ENCODE measurements at places on chromosomes 5 and 9. TPM values are rescaled to one million over a fixed set of nuclear protein-coding genes. Genes with fewer than 3 reads are reported as not detected.
A peak's percentile ranks its signal among the peaks of the same experiment; 100 is the strongest.

DNA sequence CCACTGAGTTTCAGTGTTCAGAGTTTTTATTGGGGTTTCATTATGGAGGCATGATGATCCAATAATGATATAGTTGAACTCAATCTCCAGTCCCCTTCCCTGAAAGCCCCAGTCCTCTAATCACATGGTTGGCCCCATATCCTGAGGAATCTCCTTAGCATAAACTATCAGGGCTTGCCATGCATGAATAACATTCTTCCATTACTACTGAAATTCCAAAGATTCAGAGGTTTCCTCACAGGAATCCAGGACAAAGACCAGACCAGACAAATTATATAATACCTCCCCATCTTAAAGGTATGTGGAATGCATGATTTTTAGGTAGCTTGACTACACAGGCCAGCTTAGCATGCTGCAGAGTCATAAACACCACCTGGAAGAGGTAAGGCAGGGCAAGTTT is 15.5 kb upstream of the LRRTM2 start:
- no peaks in the 10 kb centered on the region for H3K27me3 ChIP-seq
- peaks cover 5% of the 10 kb centered on the region for H3K36me3 ChIP-seq
- no peak overlapping the region for H3K27ac ChIP-seq
- H3K4me1 ChIP-seq = no peaks in the 10 kb centered on the region

DNA sequence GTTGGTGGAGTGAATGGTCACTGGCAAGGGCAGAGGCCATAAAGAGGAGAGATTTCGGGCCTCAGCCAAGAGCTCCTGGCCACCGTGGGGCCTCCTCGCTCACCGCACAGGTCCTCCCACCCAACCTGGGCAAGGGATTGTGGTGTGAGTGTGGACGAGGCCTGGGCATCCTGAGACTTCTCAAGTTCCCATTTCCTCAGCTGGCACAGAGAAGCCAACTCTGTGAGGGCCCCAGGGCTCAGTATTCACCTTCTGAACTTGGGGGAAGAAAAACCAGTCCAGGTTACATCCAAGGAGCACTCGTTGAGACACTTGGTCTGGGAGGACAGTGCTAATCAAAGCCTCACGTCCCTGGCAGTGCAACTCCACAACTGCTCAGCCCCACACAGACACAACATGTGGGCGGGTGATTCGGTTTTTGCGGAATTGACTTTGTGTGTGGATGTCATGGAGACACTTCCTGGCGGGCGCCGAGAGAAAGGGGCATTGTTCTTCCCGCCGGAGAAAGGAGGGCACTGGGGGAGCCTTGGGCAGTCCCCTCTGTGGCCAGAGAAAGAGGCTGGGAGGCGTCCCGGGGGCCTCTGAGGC is 28.5 kb upstream of the NKD2 start:
- DNase-seq = no peak
- H3K36me3 ChIP-seq = no peaks in the 10 kb centered on the region
- no peak overlapping the region for H3K4me3 ChIP-seq

- no peaks in the 10 kb centered on the region for H3K27me3 ChIP-seq
- H3K4me3 ChIP-seq = no peak overlapping the region
- H3K36me3 ChIP-seq = peaks cover 26% of the 10 kb centered on the region
- H3K4me1 ChIP-seq = no peaks in the 10 kb centered on the region
Measured at GRCh38 chr5:38979535-38979934, 94.7 kb downstream of the RICTOR start.

DNA sequence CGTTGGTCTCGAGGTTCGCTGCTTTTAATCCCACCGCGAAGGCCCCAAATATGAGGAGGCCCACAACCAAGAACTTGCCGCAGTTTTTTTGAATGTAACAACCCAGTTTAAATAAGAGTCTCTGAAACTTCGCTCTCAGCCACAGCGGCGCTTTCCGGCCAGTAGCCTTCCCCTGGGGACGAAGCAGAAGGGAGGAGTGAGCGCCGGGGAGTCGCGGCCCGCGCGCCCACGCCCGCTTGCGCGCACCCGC is 10.4 kb downstream of the PTCH1 start:
- no peaks in the 10 kb centered on the region for H3K36me3 ChIP-seq
- H3K27ac ChIP-seq = peak overlapping the region; percentile 66
- H3K4me1 ChIP-seq = peaks cover 26% of the 10 kb centered on the region
- H3K27me3 ChIP-seq = no peaks in the 10 kb centered on the region
- no peak for DNase-seq

GRCh38 chr5:41181691-41182564 is 31.4 kb downstream of the C6 start:
- no peak overlapping the region for H3K4me3 ChIP-seq
- no peaks in the 10 kb centered on the region for H3K36me3 ChIP-seq
- no peaks in the 10 kb centered on the region for H3K27me3 ChIP-seq
- H3K27ac ChIP-seq = no peak overlapping the region
- no peak for DNase-seq

GRCh38 chr9:129458663-129459546 is 162.0 kb downstream of the C9orf50 start:
- no peaks in the 10 kb centered on the region for H3K27me3 ChIP-seq
- peak overlapping the region; percentile 94 for H3K27ac ChIP-seq
- peak; percentile 35 for DNase-seq
- peaks cover 50% of the 10 kb centered on the region for H3K4me1 ChIP-seq
- H3K4me3 ChIP-seq = peak overlapping the region; percentile 31

DNA sequence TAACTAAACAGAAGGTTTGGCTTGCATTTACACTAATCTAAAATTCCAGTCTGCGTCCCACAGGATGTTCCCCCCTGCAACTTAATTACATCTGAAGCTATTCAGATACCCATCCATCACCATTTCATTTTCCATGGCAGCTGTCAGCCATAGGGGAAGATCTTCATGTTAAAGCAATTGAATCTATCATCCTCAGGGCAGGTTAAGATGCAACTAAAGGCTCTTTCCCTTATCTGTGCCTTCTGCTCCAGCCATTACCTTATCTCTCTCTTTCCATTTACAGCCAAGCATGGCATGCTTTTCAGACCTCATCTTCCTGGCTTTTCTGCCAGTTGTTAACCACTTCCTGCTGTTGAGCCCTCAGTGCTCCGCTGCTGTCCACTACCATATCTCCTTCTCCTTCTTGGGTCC is 15.8 kb upstream of the HACD4 start:
- H3K4me1 ChIP-seq = no peaks in the 10 kb centered on the region
- H3K4me3 ChIP-seq = no peak overlapping the region
- no peak overlapping the region for H3K27ac ChIP-seq

DNA sequence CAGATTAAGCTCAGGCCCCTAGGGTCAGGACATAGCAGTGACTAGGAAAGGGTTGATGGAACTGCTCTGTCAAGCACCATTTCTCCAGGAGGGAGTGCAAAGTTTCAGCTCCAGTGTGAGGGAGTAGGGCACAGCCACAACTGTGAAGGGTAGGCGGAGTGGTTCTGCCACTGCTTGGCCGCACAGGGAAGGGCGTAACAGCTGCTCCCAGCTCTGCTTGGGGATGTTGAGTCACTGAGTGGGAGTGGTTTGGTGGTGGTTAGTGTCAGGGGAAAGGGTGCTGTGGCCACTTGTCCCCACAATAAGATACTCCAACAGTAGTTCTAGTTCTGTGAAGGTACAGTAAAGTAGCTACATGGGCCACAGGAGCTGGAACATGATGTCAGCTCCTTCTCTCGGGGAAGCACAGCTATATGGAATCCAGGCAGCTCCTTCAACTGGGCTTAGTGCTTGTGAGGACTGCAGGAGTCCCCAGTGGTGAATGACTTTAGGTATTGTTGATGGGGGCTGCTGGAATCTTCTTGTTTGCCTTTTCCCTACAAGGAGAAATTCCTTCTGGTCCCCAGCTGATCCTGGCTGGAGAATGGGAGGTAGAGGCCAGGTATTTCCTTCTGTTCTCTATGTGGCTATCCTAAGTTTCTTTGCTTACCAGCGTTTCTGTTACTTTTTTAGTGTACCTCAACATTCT is 314.5 kb downstream of the SPATA31D1 start:
- H3K36me3 ChIP-seq = no peaks in the 10 kb centered on the region
- H3K4me1 ChIP-seq = no peaks in the 10 kb centered on the region
- DNase-seq = no peak

DNA sequence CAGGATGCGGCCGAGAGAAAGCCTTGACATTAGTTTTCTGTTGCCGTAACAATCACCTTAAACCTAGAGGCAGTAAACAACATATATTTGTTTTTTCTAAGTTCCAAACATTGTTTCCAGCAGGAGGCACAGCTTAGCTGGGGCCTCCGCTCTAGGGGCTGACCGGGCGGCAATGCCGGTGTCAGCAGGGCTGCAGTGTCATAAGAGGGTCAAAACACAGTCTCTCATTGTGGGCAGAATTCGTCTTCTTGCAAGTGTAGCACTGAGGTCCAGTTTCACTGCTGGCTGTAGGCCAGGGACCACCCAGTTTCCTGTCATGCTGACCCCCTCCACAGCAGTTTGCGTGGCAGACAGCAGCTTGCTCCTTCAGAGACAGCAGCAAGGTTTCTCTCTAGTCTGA is 186.2 kb downstream of the PJA2 start:
- no peak overlapping the region for H3K4me3 ChIP-seq
- no peak for DNase-seq
- no peaks in the 10 kb centered on the region for H3K4me1 ChIP-seq
- no peaks in the 10 kb centered on the region for H3K27me3 ChIP-seq
- no peak overlapping the region for H3K27ac ChIP-seq
- H3K36me3 ChIP-seq = no peaks in the 10 kb centered on the region

GRCh38 chr5:72604798-72605154 is 97.6 kb upstream of the ZNF366 start:
- no peaks in the 10 kb centered on the region for H3K4me1 ChIP-seq
- H3K27ac ChIP-seq = no peak overlapping the region
- no peak for DNase-seq
- H3K36me3 ChIP-seq = no peaks in the 10 kb centered on the region
- H3K4me3 ChIP-seq = no peak overlapping the region
- H3K27me3 ChIP-seq = no peaks in the 10 kb centered on the region

- no peaks in the 10 kb centered on the region for H3K27me3 ChIP-seq
- no peaks in the 10 kb centered on the region for H3K4me1 ChIP-seq
- H3K4me3 ChIP-seq = no peak overlapping the region
- H3K36me3 ChIP-seq = no peaks in the 10 kb centered on the region
- no peak overlapping the region for H3K27ac ChIP-seq
Measured at GRCh38 chr5:83011985-83012384, 65.2 kb downstream of the TMEM167A start.

The VCAN gene
- 0.33 TPM for total RNA-seq

Measured in CD8-positive, alpha-beta memory T cell (primary cell).